ENCODE measurements at places on chromosomes 3 and 15.

DNA sequence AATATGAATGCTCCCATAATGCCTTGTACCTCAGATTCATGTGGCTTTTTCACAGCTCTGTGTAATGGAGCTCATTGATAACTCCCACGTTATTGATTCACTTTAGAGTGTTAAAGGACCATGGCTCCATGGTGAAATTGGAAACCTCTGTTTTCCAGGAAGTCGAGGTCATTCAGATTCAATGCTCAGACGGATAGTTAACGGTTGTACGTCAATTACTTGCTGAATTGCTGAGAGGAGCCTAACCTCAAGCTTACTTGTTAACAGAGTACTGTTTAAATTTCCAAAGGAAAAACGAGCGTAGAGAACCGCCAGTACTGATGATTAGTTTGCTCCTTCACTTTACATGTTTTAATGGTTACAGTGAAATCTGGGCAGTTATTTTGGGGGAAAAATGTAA lies 11.1 kb downstream of the ABHD17C start:
- DNase-seq, result no peak

- no peak for DNase-seq
These were observed 61.0 kb downstream of the SSR3 start for GRCh38 chr3:156493887-156494286.

- no peak for DNase-seq
These were observed 19.8 kb downstream of the MEGF11 start for GRCh38 chr15:66233487-66234415.

- no peak for DNase-seq
These were observed 17.1 kb downstream of the TPRA1 start for GRCh38 chr3:127573401-127573800.

DNA sequence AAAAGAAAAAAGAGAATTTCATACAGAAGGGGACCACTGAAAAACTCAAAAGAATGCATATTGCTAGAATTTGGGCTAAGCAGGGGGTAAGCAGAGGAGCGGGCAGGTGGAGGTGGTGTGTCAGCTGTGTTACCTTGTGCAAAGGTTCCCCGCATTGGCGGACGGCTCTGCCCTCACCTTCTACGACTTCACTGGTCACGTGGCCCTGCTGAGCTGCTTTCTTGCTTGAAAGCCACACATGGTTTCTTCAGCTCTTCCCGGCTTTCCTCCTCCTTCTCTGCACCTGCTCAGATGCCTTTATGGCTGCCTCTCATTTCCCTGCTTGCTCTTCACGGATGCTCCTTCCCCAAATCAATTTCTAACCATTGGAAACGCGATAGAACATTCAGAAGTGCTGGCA lies 30.5 kb downstream of the FAH start:
- no peak for DNase-seq
